Activated T-cell treated with anti-CD3 and anti-CD28 coated beads, Interleukin-2, amount 50 U/mL, for 24 hours (primary cell): ENCODE measurements at places on chromosomes 5 and 9.

DNA sequence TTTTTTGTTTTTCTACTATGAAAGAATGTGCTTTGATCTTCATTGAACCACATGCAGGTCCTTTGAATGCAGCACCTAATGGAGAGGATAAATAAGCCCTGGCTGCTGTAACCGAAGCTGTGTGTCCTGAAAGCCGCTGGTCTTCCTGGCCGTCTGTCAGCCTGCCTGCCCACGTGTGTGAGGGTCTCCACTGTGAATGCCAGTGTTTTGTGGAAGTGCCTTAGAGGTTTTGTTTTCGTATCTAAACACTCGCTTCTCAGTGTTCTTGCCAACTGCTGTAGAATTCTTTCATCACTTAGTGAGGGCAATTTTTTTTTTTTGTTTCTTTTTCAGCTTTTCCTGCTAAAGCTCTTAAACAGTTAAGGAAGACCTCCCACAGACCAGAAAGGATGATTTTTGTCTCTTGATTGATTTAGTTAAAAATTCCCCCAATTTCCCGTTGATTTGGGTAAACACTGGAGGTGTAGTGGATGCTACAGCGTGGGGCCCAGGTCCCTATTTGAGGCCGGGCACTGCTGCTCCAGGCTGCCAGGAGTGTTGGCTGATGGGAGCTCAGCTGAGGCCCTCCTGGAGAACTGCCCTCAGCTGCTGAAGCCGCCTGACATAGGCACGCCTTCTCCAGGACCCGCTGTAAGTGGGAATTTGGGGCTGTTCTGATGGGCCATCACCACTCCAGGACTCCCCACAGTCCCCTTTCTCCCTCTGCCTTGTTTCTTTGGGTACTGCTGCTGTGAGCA, 29.2 kb upstream of the PTCH1 start:
- no peak for DNase-seq

DNA sequence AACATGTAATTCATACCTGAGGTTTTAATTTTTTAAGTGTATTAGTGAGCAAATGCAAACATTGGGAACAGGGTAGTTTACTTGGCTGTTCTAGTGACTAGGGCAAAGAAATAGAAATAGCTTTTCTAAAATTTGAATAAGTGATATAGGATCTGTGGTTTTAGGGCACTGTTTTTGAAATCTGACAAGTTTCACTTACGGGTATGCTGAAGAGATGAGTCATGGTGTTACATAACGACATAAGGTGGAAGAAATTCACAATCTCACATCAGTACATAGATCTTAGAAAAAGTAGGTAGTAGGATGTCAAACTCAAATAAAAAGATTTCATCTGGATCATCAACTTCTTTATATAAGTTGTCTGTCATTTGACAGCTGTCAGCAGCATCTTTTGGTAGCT, 772.3 kb downstream of the MAT2B start:
- no peak for DNase-seq

- no peak for DNase-seq
Observed at GRCh38 chr5:175797521-175798038, 73.8 kb upstream of the CPLX2 start.

DNA sequence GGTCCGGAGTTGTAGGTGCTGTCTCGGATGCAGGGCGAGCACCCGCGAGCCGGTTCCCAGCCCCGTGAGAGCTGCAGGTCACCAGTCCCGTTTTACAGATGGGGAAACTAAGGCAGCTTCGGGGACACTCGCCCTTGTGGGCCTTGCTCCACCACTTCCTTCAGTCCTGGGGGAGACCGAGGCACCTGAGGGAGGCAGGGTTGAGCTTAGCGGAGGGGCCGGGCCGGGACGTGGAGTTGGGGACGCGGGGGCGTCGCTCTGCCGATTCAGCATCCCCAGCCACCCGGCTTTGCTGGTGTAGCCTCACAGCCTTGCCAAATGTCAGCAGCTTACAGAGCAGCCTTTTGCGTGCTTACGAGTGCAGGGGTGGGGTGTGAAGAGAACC, 530 bp downstream of the BBLN start:
- DNase-seq: peak; percentile 78

GRCh38 chr5:33474931-33475499, 34.2 kb downstream of the TARS1 start:
- DNase-seq: no peak

DNA sequence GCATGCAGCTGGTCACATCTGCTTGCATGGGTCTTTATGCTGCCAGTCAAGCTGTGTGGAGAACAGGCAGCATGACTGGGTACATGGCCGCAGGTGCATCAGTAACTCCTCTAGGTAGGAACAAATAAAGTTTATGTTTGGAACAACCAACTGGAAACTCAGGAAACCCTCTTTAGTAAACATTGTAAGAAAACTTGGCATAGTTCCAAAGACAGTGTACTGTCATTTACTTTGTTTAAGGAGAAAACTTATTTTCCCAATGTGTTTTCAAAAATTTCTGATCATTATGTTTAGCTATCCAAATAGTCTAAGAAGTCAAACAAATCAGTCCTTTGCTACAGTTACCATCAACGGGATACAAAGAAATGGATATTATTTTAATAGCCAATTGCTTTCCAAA, 386.0 kb downstream of the CHSY3 start:
- no peak for DNase-seq

- DNase-seq: no peak
Observed at GRCh38 chr5:82721087-82721410, 356.1 kb downstream of the TMEM167A start.

DNA sequence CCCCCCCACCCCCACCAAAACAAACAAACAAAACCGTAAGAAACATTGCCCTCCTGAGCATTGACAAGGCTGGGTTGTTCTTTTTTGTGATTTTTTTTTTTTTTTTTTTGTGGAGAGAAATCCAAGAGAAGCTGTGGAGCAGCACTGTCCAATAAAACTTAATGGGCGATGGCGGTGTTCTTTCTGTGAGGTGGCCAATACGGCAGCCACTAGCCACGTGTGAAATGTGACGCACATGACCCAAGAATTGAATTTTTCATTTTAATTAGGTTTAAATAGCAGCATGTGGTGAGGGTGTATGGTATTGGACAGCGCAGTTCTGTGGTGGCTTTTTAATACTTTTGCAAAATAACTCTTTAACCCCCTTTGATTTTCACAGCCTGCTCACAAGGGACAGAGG, 251.1 kb downstream of the PDZD2 start:
- no peak for DNase-seq

GRCh38 chr5:2783223-2783622, 31.7 kb upstream of the IRX2 start:
- DNase-seq: no peak

- DNase-seq: no peak
Observed at GRCh38 chr5:116614603-116614920, 39.9 kb upstream of the SEMA6A start.

DNA sequence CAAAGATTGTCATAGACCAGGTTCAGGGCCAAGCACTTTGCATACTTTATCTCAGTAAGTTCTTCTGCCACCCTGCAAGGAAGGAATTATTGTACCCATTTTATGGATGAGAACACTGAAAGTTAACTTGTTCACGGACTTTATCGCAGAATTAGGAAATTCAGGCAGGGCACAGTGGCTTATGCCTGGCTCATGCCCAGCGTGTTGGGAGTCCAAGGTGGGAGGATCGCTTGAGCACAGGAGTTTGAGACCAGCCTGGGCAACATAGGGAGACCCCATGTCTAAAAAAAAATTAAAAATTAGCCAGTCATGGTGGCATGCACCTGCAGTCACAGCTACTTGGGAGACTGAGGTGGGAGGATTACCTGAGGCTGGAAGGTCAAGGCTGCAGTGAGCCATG, 72.4 kb downstream of the MFAP3 start:
- DNase-seq: no peak

DNA sequence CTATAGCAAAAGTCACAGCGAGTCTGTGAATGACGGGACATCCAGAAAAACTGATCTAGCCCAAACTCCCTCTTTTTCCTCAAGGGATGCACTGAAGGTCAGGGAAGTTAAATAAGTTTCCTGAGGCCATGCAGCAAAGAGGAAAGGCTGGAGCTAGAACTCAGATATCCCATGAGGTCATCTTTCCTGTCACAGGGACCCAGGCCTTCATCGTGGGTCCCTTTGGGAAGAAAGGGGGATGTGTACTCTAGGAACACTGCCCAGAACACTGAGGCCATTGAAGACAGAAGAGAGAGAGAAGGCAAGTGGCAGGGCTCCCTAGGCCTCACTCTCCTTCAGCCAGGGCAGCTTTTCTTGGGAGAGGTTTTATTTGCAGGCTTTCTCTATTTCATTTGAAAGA, 182.0 kb downstream of the EBF1 start:
- DNase-seq: no peak

GRCh38 chr5:143284521-143284920, 119.0 kb downstream of the NR3C1 start:
- no peak for DNase-seq

DNA sequence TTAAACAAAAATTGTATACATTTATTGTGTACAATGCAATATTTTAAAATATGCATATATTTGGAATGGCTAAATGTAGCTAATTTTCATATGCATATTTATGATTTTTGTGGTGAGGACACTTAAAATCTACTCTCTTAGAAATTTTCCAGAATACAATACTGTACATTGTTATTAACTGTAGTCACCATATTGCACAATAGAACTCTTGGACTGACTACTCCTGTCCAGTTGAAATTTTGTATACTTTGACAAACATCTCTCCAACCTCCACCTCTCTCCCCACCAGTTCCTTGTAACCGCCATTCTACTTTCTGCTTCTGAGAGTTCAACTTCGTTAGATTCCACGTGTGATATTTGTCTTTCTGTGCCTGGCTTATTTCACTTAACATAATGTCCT, 49.2 kb upstream of the TAF11L2 start:
- DNase-seq: no peak

DNA sequence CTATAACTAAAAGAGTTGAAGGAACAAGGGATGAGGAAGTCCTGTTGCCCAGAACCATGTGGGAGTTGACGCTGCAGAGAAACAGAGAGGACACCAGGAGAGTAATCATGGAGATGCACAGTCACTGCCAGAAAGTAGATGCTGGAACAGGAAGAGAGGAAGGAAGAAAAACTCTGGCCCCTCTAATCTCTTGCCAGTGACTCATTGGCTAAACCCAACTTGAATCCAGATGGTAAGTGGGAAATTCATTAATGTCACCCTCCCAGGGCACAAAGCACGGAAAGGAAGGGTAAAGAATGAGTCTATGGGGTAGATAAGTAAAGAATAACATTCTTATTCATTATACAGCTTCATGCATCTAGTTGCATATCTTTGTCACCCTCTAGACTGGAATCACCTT, 631.9 kb downstream of the PRELID2 start:
- no peak for DNase-seq

DNA sequence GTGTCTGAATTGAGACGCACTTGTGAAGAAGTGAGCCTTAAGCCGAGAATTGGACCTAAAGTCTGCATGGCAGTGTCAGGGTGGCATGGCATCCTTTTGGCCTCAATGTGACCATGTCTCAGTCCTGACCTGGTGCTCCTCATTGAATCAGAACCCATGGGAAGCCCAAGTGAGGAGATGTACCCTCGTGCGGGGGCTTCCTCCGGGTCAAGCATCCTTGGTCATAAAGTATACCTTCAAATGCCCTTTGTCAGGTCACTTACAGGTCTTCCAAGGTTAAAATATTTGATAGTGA, 202.2 kb downstream of the GADD45G start:
- no peak for DNase-seq
